ENCODE measurements at places on chromosomes 7 and 10.

- no peak for DNase-seq
These were observed 752.8 kb downstream of the KCNMA1 start for GRCh38 chr10:76884673-76885275.

DNA sequence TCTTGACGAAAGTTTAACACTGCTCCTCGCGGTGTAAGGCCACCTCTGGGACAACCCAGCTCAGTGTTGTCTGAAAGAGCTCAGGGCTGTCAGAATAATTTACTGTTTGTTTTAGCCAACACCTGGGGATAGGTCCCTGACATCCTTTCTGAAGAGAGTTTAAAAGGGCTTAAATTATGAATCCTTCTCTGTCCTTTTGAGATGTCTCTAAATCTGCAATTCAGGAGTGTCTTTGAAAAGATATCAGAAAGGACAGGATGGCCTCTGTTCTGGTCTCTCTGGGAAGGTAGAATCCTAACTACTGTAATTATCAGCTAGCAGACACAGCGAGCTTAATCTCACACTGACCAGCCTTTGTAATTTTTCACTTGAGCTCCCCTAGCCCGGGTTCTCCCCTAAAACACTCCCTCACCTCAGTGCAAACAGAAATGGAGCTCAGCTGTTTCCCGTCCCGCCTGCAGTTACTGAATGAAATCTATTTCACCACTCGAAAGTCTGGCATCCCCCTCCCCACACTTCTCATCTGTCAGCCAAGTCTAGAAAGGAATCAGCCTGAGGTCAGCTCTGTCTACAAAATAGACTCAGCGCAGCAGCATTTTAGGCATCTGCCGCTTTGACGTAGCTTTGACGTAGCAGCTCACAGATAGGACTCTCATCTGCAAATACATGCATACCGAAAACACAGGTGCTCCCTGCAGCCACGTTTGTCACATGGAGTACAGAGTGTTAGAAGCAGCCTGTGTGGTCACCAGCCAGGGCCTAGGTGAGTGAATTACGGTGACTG, 4.8 kb downstream of the DYNC2I1 start:
- DNase-seq = no peak

GRCh38 chr7:102175423-102176170, 111.1 kb upstream of the SH2B2 start:
- no peak for DNase-seq

DNA sequence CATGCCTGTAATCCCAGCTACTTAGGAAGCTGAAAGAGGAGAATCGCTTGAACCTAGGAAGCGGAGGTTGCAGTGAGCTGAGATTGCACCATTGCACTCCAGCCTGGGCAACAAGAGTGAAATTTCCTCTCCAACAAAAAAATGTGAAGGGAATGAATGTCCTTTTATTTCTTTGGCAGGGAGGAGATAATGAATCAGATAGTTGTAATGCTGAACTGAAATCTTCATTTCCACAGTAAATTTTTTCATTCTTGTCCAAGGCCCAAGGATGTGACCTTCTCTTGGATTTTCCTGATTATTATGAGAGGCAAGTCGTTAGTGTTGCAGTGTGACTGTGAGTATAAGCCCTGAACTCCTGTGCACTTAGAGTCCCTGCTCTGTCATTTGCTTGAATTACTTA, 13.6 kb downstream of the STAMBPL1 start:
- DNase-seq = no peak

GRCh38 chr7:70571403-70571934, 560.5 kb upstream of the GALNT17 start:
- DNase-seq = no peak

DNA sequence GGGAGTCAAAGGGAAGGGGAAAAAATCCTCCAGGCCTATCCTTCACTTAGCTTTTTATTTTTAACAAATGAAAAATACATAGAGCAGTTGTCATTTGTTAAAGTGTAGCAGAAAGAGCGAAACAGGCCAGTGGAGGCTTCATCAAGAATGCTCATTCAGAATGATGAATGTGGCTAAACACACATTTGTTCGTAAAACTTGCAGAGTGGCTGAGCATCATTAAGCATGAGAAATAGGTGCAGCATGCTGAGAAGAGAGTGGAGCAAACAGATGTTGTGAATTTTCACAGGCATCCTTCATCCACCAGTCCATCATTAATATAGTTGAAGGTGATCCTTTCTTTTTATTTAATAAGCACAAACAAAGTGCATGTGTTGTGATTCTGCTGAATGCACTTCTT, 407.6 kb downstream of the LRMDA start:
- no peak for DNase-seq

GRCh38 chr7:135098391-135098790, 49.5 kb upstream of the TMEM140 start:
- DNase-seq = no peak

- no peak for DNase-seq
These were observed 5.2 kb upstream of the NPSR1 start for GRCh38 chr7:34652809-34653208.

- no peak for DNase-seq
These were observed 5.5 kb downstream of the CREB3L2 start for GRCh38 chr7:137996386-137996851.

GRCh38 chr7:64892666-64893309, 10.3 kb upstream of the ZNF273 start:
- DNase-seq = no peak

GRCh38 chr7:20249920-20250319, 32.7 kb upstream of the MACC1 start:
- no peak for DNase-seq

DNA sequence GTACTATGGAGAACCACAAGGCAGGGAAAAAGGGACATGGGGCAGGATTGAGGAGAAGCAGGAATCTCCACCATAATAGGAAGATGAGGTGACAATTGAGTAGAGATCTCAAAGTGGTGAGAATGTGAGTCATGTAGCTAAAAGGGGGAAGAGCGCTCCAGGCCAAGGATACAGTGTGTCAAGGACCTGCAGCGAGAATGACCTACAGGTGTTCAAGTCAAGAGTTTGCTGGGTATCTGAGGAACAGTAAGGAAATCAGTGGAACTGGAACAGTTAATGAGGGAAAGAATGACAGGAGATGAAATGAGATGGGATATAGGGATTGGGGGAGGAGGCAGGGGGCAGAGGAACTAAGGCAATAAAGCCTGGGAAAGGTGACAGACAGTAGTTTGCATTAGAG, 33.6 kb downstream of the SFR1 start:
- DNase-seq = no peak

DNA sequence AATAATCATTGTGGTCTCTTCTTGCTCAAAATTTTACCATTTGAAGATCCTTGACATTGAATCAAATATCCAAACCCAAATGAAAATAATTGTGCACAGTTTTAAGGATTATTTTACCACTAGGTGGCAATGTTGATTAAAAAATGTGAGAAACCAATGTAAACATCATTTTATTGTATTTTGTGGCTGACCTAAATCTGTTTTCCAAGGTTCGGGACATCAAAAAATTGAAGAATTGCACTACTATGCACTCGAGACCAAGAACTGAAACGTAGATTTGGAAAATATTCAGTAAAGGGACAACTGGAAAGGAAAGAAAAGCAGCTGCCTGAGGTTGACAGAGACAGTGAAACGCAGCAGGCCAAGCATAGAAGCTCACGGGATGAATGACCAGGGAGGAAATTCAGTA, 259.3 kb downstream of the SNX13 start:
- DNase-seq = no peak

GRCh38 chr10:110358869-110359629, 54.3 kb upstream of the SMNDC1 start:
- no peak for DNase-seq

- no peak for DNase-seq
These were observed 229.8 kb downstream of the FOXP2 start for GRCh38 chr7:114644455-114644854.

All from activated CD8-positive, alpha-beta memory T cell treated with anti-CD3 and anti-CD28 coated beads for 24 hours (primary cell).